Left renal pelvis (tissue), 4 donors: ENCODE measurements at places on chromosomes 11 and 22. TPM values are rescaled to one million over a fixed set of nuclear protein-coding genes. Genes with fewer than 3 reads are reported as not detected.

DNA sequence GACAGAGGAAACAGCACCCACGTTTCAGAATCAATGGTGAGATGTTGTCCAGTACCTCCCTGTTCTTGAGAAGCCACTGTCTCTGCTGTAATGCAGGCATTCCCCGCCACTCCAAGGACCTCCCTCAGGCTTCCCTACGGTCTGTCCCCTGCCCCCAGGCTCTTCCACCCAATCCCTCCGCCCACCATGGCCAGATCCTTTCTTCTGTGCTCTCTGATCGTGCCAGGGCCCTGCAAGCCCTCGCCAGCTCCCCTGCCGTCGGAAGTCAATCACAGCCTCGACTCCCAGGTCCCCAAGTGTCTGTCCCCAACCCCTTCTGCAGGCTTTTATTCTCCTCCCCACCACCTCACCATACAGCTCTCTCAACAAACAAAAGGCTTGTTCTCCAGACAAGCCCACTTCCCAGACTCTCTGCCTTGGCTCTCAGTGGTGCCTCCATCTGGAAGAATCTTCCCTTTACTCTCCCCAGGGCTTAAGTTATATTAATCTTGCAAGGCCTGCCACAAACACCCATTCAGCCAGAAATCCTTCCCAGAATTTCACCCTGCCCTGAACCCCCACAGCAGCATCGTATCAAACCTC is 13.7 kb downstream of the SCN4B start:
- no peak for DNase-seq

Gene SMIM38
- polyA plus RNA-seq: 0.91 TPM

Gene TRPC6
- polyA plus RNA-seq: 7.0 TPM

DNA sequence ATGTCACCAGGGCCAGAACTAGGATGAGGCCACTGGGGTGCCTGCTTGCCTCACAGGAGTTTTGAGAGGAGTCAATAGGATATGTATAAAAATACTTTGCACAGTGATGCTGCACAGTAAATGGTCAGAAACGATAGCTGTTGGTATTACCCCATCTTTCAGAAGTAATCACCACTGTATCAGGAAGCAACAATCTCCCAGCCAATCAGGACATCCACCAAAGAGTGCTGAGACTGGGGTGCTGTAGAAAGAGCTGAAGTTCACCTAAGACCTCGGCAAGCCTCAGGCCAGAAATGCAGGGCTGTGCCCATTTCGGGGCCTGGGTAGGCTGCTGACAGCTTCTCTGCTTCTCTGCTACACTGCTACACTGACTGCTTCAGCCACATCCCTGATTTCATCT is 17.4 kb downstream of the LMO2 start:
- DNase-seq: no peak

Gene APOC3
- 7.9 TPM for polyA plus RNA-seq

- no peak for DNase-seq
Observed at GRCh38 chr22:20957102-20957682, 9.9 kb upstream of the AIFM3 start.

- no peak for DNase-seq
Observed at GRCh38 chr11:103013421-103013820, 57.9 kb upstream of the MMP13 start.
